Stimulated activated CD8-positive, alpha-beta memory T cell treated with anti-CD3 and anti-CD28 coated beads, Interleukin-4, amount 100 ng/mL, for 24 hours (primary cell): ENCODE measurements at places on chromosomes 3 and 15.

GRCh38 chr15:59694779-59695178 is 5.7 kb upstream of the BNIP2 start:
- no peak for DNase-seq

DNA sequence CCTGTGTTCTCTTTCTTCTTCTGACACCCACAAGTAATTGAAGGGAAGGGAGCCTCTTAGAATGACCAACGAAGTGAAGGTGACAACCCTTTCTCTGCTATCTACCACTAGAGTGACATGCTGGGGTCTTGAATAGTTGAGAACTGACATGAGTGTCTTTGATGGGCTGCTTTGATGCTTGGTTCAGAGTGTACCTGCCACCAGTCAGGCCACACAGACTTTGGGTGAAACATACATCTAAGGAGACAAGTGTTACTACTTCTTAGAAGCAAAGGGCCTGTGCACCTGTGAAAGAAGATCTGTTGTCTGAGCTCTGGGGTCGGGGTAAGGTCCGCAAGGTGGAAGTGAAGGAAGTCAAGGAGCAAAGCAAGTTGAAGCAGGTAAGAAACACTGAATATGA is 1040.7 kb upstream of the CFAP20DC start:
- no peak for DNase-seq

- no peak for DNase-seq
These were observed 332.3 kb upstream of the CNTN4 start for GRCh38 chr3:1766384-1766783.

DNA sequence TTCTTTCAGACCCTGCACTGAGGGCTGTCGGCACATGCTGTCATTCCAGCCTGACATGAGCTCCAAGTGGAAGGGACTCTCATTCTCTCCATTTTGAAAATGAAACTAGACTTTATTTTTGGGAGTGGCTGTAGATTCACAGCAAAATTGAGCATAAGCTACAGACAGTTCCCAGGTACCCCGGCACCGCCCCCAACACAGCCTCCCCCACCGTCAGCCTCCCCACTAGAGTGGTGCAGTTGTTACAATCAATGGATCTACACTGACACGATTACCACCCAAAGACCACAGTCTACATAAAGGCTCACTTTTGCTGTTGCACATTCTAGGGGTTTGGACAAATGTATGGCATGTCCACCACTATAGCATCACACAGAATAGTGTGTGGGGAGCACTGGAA is 29.5 kb upstream of the FGD5 start:
- no peak for DNase-seq

- DNase-seq: no peak
These were observed 312.5 kb downstream of the OXSM start for GRCh38 chr3:26102376-26102775.

- peak; percentile 56 for DNase-seq
These were observed 731 bp downstream of the ZNF710 start for GRCh38 chr15:90001683-90002427.

DNA sequence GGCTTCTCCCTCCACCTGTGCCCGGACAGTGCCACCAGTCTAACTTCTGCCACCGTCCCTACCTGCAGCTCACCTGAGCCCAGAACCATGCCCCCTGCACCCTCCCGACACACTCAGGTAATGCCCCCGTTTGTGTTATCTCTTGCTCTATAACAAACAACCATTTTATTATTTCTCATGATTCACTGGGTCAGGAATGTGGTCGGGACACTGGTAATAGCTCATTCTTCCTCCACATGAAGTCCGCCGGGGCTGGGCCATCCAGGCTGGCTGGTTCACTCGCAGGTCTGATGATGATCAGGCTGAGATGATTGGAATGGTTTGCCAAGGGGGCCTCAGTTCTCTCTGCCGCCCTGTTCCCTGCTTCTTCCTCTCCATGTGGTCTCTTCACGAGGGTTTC is 20.3 kb upstream of the NR2E3 start:
- DNase-seq: no peak
